ENCODE measurements at places on chromosomes 16 and 17.

DNA sequence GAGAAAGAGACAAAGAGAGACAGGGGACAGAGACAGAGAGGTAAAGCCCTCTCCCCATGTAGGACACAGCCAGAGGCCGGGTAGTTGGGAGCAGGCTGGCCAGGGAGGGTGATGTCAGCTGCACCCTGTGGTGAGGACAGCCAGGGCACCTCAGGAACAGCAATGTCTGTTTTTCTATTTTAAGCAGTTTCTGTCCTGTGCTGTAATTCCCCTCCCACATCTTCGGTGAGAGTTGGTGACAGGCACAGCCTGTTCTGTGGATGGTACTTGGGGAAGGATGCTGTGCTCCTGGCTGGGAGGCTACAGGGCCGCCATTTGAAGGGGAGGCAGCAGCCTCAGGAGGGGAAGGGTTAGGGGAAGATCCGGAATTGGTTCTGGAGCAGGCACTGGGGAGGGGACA, 163.5 kb downstream of the SDK2 start:
- no peak for DNase-seq

GRCh38 chr16:49924078-49924477, 68.2 kb upstream of the ZNF423 start:
- no peak for DNase-seq

DNA sequence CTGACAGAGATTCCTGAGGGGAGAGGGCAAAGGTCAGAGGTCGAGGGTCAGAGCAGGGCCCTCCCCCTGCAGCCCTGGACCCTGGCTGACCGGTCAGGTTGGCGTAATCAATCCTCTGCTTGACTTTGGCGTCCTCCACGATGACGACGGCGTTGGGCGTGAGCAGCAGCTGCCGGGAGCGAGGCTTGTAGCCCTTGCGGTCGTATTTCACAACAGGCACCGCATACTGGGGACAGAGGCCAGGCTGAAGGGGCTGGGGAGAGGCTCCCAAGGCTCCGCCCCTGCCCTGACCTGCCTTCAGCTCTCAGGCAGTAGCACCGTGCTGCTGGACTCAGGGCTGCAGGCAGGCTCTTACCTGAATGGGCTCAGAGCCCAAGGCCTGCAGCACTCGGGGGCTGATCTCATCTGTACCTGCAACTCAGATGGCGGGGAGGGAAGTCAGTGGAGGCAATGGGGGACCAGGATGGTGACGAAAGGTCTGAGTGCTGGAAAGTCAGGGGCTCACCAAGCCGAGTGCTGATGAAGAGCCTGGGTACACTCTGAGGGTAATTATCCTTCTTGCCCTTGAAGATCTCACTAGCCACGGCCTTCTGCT, 12.0 kb upstream of the CRK start:
- no peak for DNase-seq

- no peak for DNase-seq
These were observed 168.8 kb downstream of the AATF start for GRCh38 chr17:37117373-37118142.

DNA sequence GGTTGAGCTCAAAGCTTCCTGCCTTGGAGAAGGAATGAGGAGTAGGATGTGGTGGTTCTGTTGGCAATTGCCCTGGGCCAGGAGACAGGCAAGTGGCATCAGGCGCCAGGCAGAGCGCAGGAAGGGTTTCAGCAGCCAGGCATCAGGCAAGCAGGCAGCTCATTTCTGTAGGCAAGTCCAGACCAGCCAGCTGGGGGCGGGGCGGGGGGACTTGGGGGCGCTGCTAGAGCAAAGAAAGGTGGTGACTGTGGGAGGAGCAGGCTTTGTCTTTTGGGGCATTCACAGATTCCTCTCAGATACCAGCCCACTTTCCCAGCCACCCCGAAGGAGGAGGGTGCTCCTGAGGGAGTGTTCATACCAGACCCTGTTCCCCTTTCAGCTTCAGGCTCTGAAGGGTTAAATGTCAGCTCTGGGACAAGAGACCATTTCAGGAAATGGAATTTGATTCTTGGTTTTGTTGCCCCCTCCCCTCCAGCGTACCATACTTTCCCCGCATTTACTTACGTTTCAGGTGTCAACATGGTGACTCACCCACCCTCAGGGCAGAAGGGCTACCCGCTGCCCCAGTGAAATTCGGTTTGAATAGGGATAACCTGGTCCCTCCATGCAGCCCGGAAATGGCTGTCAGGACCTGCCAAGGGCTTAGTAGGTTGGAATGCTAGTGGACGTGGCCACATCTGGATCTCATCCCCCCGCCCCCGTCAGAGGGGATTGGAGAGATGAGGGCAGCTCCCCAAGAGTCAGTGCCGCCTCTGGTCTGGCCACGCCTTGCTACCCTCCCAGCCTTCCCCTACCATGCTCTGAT, 13.2 kb downstream of the NGFR start:
- no peak for DNase-seq

- no peak for DNase-seq
These were observed 40.9 kb downstream of the RAP1GAP2 start for GRCh38 chr17:2837147-2837561.

DNA sequence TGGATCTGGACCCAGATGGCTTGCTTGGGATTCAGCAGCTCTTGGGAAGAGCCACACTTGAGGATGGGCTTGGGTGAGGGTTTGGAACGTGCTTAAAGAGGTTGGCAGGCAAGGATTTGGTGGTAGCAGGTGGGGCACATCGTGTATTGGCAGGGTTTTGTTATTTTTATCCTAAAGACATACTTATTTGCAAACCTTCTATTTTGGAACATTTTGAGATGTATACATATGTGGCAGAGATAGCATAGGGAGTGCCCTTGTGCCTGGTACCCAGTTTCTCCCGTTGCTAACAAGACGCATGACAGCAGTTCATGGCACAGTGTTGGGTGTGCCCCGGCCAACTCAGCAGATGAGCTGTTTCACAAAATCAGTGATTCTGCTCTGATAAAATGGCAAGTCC, 9.1 kb downstream of the BANP start:
- DNase-seq, result no peak

DNA sequence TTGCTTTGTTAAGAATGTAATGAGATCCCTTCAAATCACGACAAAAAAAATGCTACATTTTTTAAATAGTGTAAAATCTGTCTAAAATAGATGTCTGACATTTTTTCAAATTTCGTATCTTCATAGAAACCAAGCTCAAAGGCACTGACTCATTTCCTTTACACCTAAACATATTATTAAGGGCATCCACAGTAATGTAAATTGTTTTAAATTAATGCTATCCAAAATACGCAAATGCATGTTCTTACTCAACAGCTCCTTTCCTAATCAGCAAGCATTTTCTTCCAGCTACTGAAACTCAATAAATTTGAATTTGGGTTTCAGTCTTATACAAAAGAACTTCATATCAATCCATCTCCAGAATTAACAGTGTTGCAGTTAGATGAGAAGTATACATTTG, 4.3 kb downstream of the C16orf87 start:
- DNase-seq, result no peak

GRCh38 chr17:58391302-58391984, 25.9 kb downstream of the RNF43 start:
- no peak for DNase-seq

GRCh38 chr16:2919511-2920255, 8.0 kb downstream of the FLYWCH1 start:
- DNase-seq, result no peak

- no peak for DNase-seq
These were observed 257.6 kb upstream of the SDK2 start for GRCh38 chr17:73901661-73902415.

DNA sequence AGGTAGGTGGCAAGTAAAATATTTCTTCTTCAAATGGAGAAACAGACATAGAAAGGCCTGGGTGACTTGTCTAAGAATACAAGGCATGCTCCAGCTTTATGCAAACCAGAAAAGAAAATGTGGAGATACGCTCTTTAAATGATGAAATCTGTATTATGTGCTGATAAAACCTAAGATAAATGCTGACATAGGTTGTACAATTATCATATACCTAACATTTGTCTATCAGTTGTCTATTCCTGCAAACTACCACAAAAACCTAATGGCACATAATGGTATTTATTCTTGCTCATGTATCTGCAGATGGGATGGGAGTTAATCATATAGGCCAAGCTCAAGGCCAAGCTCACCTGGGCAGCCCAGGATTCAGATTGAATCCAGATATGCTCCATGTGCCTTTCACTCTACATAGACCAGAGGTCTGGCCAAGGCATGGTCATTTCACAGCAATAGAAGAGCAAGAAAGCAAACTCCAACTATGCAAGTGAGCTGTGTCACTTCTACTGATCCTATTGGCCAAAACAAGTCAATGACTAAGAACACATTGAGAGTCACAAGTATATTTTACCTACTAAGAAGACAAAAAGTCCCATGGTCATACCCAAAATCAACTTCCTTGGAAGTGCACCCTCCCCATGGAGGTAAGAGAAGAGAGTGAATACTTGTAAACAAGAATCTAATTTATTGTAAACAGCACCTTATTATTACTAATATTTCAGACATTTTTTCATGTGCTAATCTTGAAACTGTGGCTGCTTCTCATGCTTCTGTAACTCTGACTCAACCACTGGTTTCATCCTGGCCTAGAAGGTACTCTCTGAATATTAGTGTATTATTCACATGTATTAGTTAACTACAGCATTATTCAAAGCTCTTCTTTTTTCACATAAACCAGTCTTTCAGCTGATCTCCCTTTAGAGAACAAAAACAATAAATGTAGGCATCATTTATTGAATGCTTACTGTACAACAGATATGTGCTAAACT, 270.7 kb upstream of the SOX9 start:
- no peak for DNase-seq

Data from nucleus accumbens (tissue), 56 donors.